ENCODE measurements at places on chromosomes 2 and 18. TPM values are rescaled to one million over a fixed set of nuclear protein-coding genes. Genes with fewer than 3 reads are reported as not detected.
A peak's percentile ranks its signal among the peaks of the same experiment; 100 is the strongest.

GRCh38 chr2:158676696-158677095 is 118.4 kb upstream of the DAPL1 start:
- DNase-seq, result no peak

Gene TMBIM1
- 132 TPM for total RNA-seq

Gene ARL4C
- 48.1 TPM for total RNA-seq

Gene GPBAR1
- 0.37 TPM for total RNA-seq

- DNase-seq, result peak; percentile 20
Measured at GRCh38 chr2:27262379-27263286, at the start of gene SLC30A3. SLC30A3 (minus strand) TSS chr2:27263047; CDS start chr2:27262906, 141 bp downstream.
